ENCODE measurements at places on chromosomes 4 and X. TPM values are rescaled to one million over a fixed set of nuclear protein-coding genes. Genes with fewer than 3 reads are reported as not detected.

Gene TRIM60
- not detected for total RNA-seq

- DNase-seq, result no peak
- H3K4me3 ChIP-seq, result no peak overlapping the region
- no peaks in the 10 kb centered on the region for H3K4me1 ChIP-seq
- H3K36me3 ChIP-seq, result no peaks in the 10 kb centered on the region
Measured at GRCh38 chr4:101028886-101029285, 318.4 kb downstream of the PPP3CA start.

Gene SMIM10L2A
- total RNA-seq, result 2.7 TPM

Gene PGRMC1
- 26.8 TPM for total RNA-seq

- H3K27ac ChIP-seq, result no peak overlapping the region
- H3K36me3 ChIP-seq, result no peaks in the 10 kb centered on the region
- H3K27me3 ChIP-seq, result no peaks in the 10 kb centered on the region
Measured at GRCh38 chr4:89196745-89197144, 85.4 kb downstream of the TIGD2 start.

- H3K27ac ChIP-seq, result peak overlapping the region; percentile 46
- H3K4me1 ChIP-seq, result no peaks in the 10 kb centered on the region
- DNase-seq, result no peak
- H3K4me3 ChIP-seq, result peak overlapping the region; percentile 56
- H3K36me3 ChIP-seq, result no peaks in the 10 kb centered on the region
Measured at GRCh38 chrX:76428243-76429130, 977 bp downstream of the MAGEE1 start.

DNA sequence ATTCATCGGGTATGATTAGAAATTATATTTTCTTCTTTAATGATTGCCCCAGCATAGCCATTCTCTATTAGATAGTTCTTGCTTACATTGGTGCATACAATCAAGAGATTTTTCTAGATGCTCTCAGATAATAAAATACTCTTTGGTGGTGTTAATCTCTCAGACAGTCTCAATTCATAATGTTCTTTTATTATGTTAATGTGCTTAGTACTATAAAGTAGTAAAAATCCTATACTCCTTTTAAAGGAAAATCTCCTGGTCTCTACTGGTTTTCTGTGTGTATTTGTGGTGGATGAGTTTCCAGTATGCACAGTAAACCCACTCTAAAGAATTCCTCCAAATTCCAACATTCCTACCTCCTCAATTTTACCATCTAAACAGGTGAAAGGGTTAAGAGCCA is 203.5 kb downstream of the FAT4 start:
- no peaks in the 10 kb centered on the region for H3K36me3 ChIP-seq
- DNase-seq, result no peak
- H3K4me3 ChIP-seq, result no peak overlapping the region
- H3K4me1 ChIP-seq, result no peaks in the 10 kb centered on the region
- no peaks in the 10 kb centered on the region for H3K27me3 ChIP-seq
- H3K27ac ChIP-seq, result no peak overlapping the region

DNA sequence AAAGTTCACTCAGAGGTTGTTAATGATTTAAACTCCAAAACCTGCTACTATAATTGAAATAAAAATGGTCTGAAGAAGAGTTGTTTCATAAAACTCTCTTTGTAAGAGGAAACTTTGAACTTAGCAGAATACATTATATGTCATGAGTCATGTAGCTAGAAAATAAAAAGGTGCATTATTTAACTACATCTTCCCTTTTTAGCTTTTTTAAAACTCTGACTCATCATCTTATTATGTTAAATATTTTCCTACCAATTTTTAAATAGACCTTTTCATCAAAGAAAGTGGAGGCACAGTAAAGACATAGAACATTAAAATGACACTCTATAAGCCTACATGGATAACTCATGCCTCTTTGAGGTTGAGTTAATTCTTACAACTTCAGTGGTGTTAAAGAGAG is 1.2 kb upstream of the ZNF827 start:
- no peak for DNase-seq
- no peaks in the 10 kb centered on the region for H3K36me3 ChIP-seq
- H3K27me3 ChIP-seq, result no peaks in the 10 kb centered on the region
- no peak overlapping the region for H3K4me3 ChIP-seq
- H3K27ac ChIP-seq, result no peak overlapping the region
- no peaks in the 10 kb centered on the region for H3K4me1 ChIP-seq

Gene TXK
- 0.35 TPM for total RNA-seq

All from right atrium auricular region (tissue), 2 donors.